Muscle of arm (tissue), 14 donors: ENCODE measurements at places on chromosomes 3 and 15.

DNA sequence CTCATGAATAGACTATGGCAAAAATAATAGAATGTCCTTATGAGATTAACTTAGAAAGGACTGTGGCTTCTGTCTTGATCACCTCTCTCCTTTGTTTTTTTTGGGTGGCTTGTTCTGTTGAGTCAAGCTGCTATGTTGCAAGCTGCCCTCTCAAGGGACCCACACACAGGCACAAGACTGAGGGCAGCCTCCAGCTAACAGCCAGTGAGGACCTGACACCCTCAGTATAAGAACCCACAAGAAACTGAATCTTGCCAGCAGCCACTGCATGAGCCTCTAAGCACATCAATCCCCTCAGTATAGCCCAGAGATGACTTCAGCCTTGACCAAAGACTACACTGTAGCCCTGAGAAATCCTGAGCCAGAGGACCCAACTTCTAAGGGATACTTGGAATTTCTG is 361.1 kb downstream of the MCTP2 start:
- no peak for DNase-seq

GRCh38 chr3:150447084-150447483 is 39.0 kb downstream of the TSC22D2 start:
- no peak for DNase-seq

- DNase-seq: no peak
These were observed 33.0 kb upstream of the SV2B start for GRCh38 chr15:91067036-91067435.

- DNase-seq: no peak
These were observed 459.0 kb upstream of the DPH6 start for GRCh38 chr15:36004891-36005490.

GRCh38 chr3:141710121-141710520 is 28.0 kb upstream of the RNF7 start:
- no peak for DNase-seq

DNA sequence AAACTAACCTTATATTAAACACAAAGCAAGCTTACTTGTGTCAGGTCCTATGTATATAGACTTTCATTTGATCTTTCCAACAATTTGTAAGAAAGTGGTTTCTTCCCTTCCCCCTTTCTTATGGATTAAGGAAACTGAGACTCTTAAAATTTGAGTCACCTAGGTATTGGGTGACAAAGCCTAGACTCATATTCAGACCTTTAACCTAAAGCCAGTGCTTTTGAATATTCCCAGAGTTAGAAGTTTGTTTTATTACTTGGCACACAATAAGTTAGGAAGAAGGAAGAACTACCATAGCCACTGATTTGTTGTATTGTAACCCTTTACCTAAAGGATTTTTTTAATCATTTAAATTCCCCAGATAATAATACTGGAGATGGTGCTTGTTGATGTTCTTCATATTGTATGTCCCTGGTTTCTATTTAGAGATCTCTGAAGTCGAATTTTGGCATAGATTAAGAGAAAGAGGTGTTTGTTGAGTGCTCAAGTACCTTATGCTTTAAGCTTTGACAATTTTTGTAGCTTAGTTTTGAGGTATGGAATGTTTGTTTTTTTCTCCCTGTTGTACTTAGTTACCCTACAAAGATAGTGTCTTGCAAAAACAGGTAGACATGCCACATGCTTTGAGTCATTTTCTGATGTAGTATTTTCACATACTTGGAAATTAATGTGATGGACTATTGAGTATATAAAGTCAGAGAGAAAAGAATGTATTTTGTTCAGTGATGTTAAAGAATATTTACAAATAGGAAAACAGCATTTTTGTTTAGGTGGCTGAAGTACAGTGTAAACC is 11.2 kb downstream of the TSC22D2 start:
- no peak for DNase-seq

DNA sequence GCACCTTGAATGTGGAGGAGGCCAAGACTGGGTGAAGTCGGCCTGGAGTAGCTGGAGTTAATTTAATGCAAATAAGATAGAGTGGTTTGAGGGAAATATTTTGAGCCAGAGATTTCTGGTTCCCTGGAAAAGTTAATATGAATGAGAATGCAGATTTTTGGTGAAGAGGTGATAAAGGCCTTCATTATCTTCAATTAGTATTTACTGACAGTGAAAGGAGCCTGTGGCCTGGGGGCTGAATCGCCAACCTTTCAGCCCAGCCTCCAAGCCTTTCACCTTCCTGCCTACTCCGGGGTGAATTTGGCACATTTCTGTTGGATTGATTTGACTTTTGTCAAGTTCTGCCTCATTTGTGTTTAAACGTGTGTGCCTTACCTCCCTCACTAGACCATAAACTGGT is 147.8 kb downstream of the SOX2 start:
- no peak for DNase-seq

DNA sequence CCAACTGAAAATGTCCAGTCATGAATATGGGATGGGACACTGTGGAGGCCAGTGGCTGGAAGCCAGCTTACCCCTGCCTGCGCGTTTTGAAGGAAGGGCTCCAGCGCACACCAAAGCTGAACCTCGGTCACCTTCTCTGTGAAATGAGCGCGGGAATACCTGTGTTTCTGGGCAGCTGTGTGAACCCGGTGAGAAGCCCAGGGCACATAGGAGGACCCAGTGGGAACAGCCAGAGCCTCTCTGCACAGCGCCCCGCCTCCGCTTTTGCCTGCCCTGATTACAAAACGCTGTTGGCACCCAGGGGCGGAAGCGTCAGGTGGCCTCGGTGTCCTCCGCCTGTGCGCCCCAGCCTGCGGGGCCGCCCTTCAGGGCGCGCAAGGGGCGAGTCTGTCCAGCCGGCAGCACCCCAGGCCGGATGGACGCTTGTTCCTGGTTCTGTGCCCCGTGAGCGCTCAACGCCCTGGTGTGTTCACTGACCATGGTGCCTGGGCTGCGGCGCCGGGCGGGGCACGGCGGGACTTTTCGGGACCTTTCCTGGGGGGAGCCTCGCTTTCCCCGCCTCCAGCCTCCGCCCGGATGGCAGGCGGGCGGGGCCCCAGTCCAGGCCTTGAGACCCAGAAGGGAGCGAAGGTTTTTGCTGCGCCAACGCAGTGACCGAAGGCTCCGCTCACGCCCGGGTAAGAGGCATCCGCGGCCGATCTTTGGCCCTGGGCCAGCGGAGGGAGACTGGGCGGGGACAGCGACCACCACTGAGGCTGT is at the start of gene SQOR:
Gene SQOR (plus strand): TSS at position 598 of the 759 bp plus-strand sequence. CDS start 23,895 bp downstream, outside the sequence.
- peak; percentile 46 for DNase-seq

- DNase-seq: no peak
These were observed 100.8 kb downstream of the OPA1 start for GRCh38 chr3:193693774-193694173.

- DNase-seq: peak; percentile 58
These were observed 19.0 kb upstream of the AGBL1 start for GRCh38 chr15:86060674-86061073.

DNA sequence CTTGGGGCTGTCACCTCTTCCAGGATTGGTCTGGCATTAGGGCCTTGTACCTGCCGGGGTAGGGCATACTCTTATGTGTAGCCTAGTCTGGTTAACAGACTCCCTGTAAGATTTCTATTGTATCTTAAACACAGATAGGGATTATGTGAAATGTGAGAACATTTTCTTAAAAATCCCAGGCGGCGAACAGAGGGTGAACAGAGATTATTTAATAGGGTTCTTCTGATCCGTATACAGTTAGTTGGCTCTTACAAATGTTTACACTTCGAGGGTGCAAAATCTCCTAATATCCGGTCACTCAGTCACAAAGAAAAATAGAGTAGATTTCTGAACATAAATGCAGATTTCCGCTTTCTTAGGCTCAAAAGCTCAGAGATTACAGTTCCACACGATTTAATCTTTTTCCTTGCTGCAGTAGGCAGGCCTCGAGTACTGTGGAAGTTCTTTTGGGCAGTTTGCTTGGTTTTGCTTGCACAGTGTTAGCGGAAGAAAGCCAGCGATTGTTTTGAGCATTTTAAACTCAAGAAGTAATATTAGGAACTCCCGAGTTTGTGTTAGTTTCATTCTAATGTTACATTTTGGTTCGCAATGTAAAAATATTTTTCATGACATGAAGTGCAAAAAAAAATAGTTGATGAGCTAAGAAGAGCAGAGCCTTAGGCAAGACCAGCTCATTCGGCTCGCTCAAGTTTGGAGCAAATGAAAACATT is 993 bp downstream of the PLCL2 start:
- peak; percentile 18 for DNase-seq

DNA sequence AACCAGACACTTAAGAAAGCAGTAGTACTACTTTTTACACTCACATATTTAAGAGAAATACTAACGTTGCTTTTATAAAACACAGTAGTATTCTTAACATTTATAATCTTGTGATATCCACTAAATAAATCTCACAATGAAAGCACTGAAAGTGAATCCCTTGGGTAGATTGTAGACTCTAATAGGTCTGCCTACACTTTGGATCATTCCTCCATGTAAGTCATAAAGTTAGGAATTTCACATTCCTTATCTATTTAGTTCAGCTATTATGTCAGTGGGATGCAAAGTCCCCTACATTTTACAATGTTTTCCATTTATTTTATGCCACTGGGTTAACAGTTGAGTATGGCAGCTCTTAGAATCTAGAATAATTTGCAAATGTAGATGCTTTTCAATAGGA is 330.7 kb downstream of the LSAMP start:
- DNase-seq: no peak

DNA sequence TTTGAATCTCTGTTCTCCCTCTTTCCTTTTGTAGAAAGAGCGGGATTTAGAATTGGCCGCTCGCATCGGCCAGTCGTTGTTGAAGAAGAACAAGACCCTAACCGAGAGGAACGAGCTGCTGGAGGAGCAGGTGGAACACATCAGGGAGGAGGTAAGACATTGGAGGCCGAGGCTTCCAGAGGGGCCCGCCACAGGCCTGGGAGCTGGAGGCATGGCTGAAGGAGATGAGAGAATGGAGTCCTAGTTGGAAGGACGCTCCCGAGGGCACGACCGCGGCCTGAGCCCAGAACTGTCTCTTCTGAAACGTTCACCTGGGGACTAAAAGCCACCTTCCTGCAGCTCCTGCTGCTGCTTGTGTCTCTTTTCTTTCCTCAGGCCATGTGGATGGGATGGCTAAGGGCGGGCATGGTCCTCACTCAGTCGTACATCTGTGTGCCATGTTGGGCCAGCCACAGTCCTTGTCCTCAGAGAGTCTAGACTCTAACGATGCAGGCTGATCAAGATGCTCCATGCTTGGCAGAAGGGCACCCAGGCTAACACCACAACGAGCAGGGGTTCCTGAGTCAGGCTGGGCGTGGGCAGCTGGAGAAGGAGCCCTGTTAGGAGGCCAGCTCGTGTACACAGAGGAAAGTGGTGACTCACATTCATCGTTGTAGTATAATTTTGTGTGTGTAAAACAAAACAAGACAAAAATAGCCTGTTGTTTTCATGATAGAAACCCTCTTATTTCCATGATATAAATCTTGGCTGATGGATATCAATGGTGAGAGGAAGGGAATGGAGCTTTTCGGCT is 81.1 kb downstream of the CCK start:
- no peak for DNase-seq

DNA sequence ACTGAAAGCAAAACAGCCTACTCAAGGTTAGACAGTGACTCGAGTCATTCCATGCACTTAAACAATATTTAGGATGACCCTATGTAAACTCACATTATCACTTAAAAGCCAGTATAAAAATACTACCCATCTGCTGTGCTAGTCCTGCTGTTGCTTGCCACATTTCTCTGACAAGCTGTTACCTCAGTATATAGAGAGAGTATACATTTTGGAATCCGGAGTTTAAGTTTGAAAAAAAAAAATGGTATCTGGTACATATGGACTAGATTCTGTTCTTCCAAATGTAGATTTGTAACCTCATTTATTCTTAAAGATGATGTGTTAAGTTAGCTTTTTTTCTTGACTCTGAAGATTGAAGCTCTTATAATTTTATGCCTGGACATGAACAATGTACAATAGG is 503.8 kb upstream of the TPRG1 start:
- no peak for DNase-seq

GRCh38 chr15:40435023-40435709 is 5.6 kb upstream of the BAHD1 start:
- no peak for DNase-seq

GRCh38 chr3:75906555-75907112 is 121.3 kb upstream of the ZNF717 start:
- DNase-seq: peak; percentile 30

- DNase-seq: no peak
These were observed 38.2 kb downstream of the OSTN start for GRCh38 chr3:191237047-191237882.

DNA sequence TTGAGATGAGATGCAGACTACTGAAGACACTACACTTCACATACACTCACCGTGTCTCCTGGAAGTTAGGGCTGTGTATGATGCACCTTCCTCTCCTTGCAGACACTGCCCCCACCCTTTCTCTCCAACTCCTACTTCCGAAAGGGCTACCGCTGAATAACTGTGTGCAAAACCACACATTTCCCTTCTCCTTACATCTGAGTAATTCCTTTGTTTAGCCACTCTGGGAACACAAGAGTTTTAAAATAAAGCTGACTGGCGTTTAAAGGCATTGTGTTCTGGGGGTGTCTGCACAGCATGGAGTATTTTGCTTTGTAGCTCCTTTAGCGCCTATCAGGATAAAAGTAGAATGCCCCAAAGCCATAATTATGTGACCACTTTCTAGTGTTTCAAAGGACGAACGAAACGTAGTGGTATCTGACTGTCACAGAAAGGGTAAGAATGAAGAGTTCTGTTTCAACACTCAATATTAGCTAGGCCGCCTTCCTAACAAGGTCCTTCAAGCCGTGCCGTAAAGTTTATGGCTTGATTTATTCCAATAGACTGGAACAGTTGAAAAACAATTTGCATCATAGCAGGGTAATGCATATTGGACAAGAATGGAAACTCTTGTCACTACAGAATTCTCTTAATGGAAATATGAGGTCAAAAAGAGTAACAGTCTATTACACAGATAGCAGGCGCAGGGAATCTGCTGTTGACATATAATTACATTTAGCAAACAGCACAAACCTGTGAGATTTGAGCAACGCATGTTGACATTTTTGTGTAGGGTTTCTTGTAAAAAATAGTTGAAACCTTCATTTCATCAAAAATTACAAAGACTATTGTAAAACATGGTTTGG is 619.9 kb downstream of the FOXP1 start:
- DNase-seq: no peak

DNA sequence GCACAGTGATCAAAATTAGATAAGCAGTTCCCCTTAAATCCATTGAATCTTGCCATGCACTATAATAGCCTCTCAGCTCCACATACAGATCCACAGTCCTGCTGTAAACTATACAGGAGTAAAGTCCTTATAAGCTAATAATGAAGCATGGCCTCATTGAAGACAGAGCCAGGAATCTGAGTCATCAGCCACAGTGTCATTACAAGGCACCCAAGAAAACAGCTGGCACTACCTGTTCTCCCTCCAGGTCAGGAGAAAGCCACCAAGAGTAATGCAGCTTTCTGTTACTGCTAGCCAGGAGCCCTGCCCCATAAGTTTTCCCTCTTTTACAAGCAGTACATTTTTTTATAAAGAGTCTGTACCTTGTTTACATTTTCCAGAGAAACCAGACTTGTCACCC is 27.3 kb downstream of the WDR49 start:
- no peak for DNase-seq

GRCh38 chr15:47718497-47719437 is 1.5 kb downstream of the SEMA6D start:
- peak; percentile 73 for DNase-seq
